ENCODE measurements at places on chromosomes 3 and 15.
A peak's percentile ranks its signal among the peaks of the same experiment; 100 is the strongest.

DNA sequence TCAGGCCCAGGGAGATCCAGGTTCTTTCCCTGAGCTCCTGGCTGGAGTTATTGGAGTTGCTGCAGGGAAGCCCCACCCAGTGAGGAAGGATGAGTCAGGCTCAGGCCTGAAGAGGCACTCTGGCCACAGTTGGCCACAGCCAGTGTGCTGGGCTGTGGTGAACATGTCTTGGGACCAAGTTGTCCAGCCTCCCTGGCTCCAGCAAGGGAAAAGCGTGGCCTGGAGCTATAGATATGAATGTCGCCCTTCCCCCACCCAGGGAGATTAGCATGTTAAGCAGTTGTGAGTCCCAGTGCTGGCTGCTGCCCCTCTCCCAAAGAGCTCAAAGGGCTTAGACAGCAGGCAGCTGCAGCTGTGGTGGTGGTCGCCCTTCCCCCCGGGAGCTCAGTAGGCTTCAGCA, 963.2 kb downstream of the ROBO2 start:
- DNase-seq: no peak

GRCh38 chr15:65054333-65055200, 9.4 kb downstream of the SLC51B start:
- peak; percentile 89 for DNase-seq

- DNase-seq: no peak
These were observed 134.7 kb downstream of the LRTM1 start for GRCh38 chr3:54793171-54793570.

- no peak for DNase-seq
These were observed 23.1 kb downstream of the SQOR start for GRCh38 chr15:45657764-45658545.

GRCh38 chr3:46833346-46834300, 29.6 kb downstream of the MYL3 start:
- DNase-seq: peak; percentile 29

- DNase-seq: no peak
These were observed 90.9 kb upstream of the PLXND1 start for GRCh38 chr3:129697229-129697969.

DNA sequence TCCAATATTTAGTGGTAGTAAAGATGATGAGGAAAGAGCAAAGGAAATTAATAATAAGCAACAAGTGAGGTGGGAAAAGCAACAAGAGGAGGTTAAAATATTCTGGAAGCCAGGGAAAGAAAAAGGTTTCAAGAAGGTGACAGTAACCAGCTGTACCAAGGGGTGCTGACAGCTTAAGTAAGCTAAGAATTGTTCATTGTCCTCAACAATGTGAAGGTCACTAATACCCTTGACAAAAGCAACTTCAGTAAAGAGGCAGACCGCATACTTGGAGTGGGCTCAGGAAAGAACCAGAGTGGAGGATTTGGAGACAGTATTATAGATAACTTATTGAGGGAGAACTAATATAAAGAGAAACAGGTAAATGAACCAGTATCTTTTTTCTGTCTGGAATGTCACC, 116.2 kb downstream of the GBE1 start:
- no peak for DNase-seq

- DNase-seq: no peak
These were observed 2.7 kb downstream of the PAK6 start for GRCh38 chr15:40241269-40242212.

- DNase-seq: no peak
These were observed 67.9 kb upstream of the CCDC54 start for GRCh38 chr3:107309312-107309711.

DNA sequence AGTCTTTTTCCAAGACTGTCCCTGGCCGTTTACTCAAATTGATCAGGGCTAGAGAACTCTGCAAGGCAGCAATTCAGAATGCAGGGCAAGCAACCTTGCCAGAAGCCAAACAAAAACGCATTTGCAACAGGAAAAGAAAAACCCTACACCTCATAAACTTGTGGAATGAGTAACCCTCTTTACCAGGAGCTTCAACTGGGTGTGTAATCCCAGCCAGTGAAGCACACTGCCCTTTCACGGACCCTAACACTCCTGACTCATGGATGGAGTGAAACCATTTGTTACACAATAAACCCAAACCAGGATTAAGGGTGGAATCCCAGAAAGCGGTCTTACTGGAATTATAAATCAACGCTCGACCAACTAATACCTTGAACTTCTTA, 14.8 kb upstream of the LDHAL6B start:
- no peak for DNase-seq

DNA sequence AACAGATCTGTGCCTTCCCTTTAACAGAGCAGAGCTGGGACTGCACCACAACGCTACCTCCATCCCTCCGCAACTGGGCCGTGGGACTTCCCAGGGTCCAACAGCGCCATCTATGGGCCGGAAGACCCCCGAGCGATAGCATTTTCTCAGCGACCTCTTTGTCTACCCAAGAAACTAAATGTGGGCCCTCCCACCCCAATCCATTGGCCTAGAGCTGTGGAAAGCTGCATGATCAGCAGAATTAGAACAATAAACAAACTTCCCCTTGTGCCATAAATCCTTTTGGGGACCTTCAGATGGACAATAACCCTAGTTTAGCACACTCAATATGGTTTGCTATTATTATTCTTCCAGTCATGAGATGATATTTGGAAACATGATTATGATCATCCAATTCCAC, 74.8 kb upstream of the NTRK3 start:
- peak; percentile 62 for DNase-seq

DNA sequence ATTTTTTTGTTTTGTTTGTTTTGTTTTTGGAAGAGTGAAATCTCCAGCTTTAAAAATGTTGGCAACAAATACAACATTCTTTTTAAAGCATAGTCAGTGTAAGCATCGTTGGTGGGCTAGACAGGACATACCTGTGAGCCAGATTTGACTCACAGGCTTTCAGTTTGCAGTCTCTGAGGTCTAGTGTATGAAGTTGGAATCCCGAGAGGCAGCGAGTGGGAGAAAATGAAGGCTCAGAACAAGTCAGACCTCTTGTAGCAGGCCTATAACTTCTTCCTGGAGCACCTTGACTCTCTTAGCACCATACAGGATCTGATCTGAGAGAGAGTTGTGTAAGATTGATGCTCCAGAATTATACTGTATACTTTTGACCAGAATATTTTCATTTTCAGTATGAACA, 60.2 kb downstream of the CNTN4 start:
- no peak for DNase-seq

DNA sequence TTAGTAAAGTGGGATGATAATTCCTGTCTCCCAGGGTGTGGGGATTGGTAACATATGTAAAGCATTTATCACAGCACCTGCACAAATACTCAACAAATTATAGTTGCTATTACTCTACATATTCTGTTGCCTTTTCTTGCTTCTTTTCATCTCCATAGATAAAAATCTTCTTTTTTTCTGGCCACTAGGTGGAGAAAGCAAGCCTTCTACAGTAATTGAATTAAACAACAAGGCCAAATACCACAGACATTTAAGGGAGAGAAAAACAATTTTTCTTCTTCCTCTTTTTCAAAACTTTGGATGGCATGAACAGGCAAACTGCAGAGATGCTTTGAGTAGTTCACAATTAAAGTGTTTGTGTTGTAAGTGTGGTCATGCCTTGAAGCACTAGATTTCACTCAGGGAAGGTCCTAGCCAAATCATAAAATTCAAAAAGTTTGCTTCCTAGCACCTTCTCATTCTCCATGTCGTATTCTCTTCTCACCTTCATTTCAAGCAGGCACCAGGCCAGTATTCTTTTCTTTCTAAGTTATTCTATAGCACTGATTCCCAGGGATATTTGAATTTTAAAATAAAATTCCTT, 493.4 kb upstream of the TGFBR2 start:
- DNase-seq: no peak

- DNase-seq: no peak
These were observed 15.4 kb downstream of the APH1B start for GRCh38 chr15:63292771-63293170.

DNA sequence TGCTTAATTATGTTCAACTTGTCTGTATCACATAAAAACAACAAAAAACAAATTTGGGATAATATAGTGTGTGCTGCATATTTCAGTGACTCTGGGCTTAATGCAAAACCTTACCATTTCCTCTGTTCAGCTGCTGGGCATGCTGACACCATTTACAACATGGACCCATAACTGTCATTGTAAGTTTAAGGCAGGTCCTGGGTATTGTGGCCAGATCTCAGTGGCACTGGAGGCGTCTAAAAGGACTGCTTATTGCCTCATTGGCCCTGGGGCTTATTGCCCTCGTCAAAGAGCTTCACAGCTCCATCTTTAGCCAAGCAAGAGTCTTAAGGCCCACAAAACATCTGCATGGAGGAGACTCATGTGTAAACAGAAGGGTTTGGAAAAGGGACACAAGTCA, 390.2 kb downstream of the NR2F2 start:
- no peak for DNase-seq

- no peak for DNase-seq
These were observed 101.9 kb upstream of the CACNA2D3 start for GRCh38 chr3:54020436-54020835.

DNA sequence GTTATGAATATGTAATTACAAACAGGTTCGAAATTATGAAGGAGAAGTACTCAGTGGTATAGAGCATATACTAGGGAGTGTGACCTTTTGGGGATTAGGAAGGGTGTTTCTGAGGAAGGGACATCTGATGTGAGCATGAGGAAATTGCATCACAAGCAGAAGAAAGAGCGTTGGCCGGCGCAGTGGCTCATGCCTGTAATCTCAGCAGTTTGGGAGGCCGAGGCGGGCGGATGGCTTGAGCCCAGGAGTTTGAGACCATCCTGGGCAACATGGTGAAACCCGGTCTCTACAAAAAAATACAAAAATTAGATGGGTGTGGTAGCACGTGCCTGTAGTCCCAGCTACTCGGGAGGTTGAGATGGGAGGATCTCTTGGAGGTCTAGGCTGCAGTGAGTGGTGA, 6.9 kb downstream of the CMTM7 start:
- DNase-seq: no peak

DNA sequence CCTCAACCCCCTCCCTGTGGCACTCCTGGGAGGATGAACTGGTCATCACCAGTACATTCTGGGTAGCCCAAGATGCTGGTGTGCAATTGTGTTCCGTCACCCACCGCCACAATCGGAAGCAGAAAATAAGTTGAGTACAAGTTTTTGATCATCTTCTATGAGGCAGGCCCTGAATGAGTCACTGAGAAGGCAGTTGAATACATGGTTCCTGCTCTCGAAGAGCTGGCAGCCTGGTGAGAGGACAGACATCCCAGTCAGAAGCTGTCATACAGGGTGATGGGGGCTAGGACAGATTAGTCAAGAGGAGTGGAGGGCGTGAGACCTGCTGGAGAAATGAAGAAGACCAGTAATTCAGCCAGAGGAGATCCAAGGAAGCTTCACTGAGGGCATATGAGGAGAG, 6.2 kb downstream of the CEMIP start:
- DNase-seq: no peak

DNA sequence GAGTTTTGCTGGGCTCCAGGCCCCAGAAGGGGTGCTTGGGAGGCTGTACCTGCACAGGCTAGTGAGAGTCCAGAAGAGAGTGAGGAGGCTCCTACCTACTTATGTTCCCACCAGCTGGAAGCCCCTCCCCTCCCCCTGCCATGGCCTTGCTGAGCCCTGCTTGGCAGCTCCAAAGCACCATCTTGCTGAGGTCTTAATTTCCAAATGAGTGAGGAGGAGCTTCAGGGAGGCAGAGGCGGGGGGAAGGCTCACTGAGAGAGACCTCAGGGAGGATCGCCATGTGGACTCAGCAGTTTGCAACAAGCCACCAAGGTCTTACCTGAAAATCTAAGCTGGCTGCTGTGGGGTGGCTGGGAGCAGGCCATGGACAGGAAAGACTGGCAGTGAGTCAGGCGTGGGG, 8.7 kb upstream of the CACNA2D2 start:
- peak; percentile 51 for DNase-seq

DNA sequence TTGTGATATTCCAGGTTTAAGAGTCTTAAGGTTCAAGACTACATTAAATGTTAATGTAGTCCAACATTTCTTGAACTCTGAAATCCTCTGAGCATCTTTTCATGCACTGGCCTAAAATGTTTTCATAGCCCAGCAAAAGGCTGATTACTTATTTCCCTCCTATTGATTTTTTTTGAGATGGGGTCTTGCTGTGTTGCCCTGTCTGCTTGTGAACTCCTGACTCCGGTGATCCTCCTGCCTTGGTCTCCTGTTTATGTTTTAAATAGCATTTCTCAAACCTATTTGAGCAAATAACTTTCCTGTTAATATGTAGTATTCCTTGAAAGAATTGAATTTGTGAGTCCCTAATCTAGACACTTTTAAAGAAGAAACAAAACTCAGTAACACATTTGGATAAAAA, 133.5 kb downstream of the IGF1R start:
- no peak for DNase-seq

DNA sequence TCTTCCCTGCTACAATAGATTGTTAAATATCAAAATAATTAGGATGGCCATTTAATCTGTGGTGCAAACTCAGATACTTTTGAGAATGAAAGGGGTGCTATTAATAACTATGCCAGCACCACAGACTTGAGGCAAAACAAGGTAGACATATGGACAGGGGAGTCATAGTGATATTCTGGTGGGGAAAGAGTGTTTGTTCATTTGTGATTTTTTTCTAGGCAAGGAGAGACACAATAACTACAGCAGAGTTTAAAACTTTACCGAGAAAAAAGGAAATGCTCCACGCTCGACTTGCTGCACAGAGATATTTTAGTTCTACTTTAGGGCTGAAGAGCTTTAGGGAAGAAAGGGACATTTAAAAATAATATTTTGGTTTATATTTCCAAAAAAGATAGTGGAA, 611.2 kb upstream of the GRM7 start:
- no peak for DNase-seq

- no peak for DNase-seq
These were observed 31.9 kb upstream of the TSC22D2 start for GRCh38 chr3:150376001-150376848.

GRCh38 chr3:34929036-34929435, 710.3 kb upstream of the ARPP21 start:
- DNase-seq: no peak

DNA sequence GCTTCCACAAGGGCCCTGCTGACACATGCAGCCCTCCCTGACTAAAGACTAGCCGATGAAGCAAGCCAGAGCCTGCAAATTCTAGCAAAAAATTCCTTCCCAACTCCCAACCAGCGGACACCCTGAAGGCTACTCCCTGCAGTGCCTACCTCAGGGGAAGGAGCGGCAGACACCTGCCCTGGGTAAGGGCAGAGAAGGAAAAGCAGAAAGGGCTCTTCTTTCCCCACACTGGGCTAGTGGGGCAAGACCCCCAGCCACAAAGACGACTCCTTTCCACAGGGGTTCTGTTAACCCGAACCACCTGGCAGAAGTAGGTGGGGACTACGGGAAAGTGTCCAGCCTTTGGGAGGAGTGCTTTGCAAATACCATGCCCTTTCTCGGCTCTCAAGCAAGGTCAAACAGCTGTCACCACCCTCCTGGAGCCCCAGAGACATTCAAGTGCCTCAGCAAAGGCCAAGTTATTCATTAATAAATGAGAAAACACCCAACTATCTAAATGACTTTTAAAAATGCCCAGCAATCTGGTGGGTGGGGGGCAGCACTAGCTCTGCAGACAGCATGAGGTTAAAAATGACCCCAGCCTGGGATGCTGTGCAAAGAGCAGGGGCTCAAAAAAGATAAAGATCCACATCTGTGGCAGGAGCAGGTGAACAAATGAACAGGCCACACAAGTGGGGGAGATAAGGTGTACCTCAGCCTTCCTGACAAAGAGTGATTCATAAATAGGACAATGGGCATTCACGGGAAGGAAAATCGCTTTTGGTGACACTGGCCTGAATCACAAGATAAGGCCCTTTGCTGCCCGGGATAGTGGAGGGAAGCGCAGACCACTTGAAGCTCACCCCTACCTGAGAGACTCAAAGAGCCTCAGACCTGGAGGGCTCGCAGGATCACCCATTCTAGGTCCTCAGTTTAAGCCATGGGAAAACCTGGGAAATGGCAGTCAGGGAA, 33.0 kb downstream of the CCDC12 start:
- DNase-seq: no peak

GRCh38 chr3:169489775-169490546, 173.6 kb downstream of the MECOM start:
- no peak for DNase-seq

Measured in D341Med (cell line).